ENCODE measurements at places on chromosomes 3 and 15.

DNA sequence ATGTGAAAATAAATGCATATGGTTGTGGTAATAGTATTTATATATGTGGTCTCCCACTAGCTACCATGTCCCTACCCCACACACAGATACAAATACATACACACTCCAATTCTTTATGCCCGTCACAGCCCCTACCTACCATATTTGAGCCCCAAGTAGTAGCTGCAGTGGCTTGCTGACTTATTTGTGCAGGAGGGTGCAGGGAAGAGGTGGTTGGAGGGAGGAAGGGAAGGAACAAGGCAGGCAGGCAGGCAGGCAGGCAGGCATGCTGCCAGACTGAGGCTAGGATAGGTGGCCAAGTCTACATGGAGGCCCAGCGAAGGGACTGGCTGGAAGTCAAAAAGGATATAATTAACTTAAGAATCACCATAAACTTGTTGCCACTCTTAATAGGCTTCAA lies 82.9 kb downstream of the SCN11A start:
- no peaks in the 10 kb centered on the region for H3K27me3 ChIP-seq
- DNase-seq = no peak
- H3K4me3 ChIP-seq = no peak overlapping the region

GRCh38 chr15:52480990-52481389 lies 47.7 kb downstream of the MYO5A start:
- no peaks in the 10 kb centered on the region for H3K36me3 ChIP-seq
- H3K4me3 ChIP-seq = no peak overlapping the region
- H3K27ac ChIP-seq = no peak overlapping the region
- DNase-seq = no peak

- H3K4me1 ChIP-seq = no peaks in the 10 kb centered on the region
- no peak overlapping the region for H3K4me3 ChIP-seq
- no peak overlapping the region for H3K27ac ChIP-seq
- no peaks in the 10 kb centered on the region for H3K36me3 ChIP-seq
- no peak for DNase-seq
These were observed 30.3 kb upstream of the POLG start for GRCh38 chr15:89364741-89365450.

DNA sequence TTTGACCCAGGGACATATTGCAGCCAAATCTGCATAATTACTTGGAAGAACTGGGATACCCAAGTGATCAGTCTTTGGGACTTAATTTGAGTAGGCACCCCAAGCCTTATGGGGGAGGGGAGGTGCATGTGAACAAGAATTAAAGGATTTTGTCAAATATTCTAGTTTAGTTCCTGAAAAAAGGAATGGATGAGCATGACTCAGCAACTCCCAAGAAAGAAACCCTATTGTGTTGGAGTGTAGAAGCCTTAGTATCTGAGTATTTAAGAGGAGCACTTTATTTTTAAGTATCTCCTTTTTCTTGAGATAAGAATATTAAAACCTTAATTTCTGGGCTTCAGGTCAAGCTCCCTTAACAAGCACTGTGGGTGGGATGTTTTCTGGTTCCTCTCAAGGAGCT lies 222.4 kb downstream of the CD47 start:
- no peak overlapping the region for H3K27ac ChIP-seq
- DNase-seq = no peak
- H3K4me3 ChIP-seq = no peak overlapping the region

GRCh38 chr15:101050623-101051290 lies 131.6 kb downstream of the LRRK1 start:
- no peak for DNase-seq
- H3K36me3 ChIP-seq = peaks cover 2% of the 10 kb centered on the region
- no peaks in the 10 kb centered on the region for H3K4me1 ChIP-seq
- no peak overlapping the region for H3K27ac ChIP-seq

DNA sequence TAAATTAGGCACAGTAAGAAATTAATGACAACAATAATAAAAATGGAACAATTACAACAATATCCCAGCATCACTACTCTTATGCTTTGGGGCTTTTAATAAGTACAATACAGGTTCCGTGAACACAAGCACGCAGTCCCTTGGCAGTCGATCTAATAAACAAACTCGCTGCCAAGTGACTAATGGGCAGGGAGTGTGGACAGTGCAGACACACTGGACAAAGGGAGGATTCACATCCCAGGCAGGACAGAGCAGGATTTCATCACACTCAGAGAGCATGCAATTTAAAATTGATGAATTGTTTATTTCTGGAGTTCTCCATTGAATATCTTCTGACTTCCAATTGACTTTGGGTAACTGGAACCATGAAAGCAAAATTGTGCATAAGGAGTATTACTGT lies 524.1 kb upstream of the CFAP20DC start:
- H3K4me3 ChIP-seq = no peak overlapping the region
- H3K27me3 ChIP-seq = peaks cover 2% of the 10 kb centered on the region
- H3K4me1 ChIP-seq = no peaks in the 10 kb centered on the region
- no peak overlapping the region for H3K27ac ChIP-seq
- no peaks in the 10 kb centered on the region for H3K36me3 ChIP-seq

DNA sequence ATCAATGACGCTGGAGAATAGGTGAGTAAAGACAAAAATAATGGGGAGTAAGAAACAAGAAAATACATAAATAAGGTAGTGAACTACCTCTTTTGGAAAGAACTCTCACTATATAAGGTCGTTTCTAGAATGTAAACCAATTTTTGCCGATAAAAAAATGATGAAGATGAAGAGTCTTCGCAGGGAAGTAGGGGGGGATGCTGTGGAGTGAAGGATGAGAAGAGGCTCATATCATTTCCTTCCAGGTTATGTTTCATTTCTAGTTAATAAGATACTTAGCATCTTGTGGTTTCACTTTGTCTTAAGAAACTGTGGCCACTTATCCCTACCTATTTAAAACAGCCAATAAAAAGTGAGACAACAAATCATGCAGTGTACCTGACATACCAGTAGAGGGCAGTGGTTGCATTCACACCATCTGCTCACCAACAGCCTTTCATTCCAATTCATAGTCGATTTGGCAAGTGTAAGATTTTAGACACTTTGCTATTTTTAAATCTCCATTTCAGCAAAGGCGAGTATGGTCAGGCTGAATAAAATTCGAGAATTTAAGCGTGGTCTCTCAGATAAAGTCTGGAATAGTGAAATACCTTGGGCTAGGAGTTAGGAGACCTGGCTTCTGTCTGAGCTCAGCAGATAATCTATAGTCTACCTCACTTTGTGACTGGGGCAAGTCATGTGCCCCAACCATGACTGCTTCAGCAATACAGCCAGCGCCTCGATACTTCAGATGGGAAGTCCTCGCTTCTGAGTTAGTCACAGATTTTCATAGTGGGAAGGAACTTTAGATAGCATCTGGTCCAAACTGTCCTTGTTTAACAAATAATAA lies 28.9 kb upstream of the ICE2 start:
- no peaks in the 10 kb centered on the region for H3K36me3 ChIP-seq
- H3K27ac ChIP-seq = no peak overlapping the region
- DNase-seq = peak; percentile 45

- no peak overlapping the region for H3K27ac ChIP-seq
- H3K27me3 ChIP-seq = no peaks in the 10 kb centered on the region
- no peak for DNase-seq
- H3K4me3 ChIP-seq = no peak overlapping the region
These were observed 100.1 kb upstream of the SMAD3 start for GRCh38 chr15:66965201-66965900.

- peak; percentile 48 for DNase-seq
- H3K4me1 ChIP-seq = peaks cover 6% of the 10 kb centered on the region
- no peak overlapping the region for H3K27ac ChIP-seq
- H3K27me3 ChIP-seq = no peaks in the 10 kb centered on the region
These were observed 22.5 kb downstream of the GABRA5 start for GRCh38 chr15:26889298-26889898.

GRCh38 chr3:57078635-57079473 lies 18.4 kb downstream of the SPATA12 start:
- no peaks in the 10 kb centered on the region for H3K27me3 ChIP-seq
- no peak for DNase-seq
- H3K36me3 ChIP-seq = no peaks in the 10 kb centered on the region
- peaks cover 10% of the 10 kb centered on the region for H3K4me1 ChIP-seq
- peak overlapping the region; percentile 78 for H3K4me3 ChIP-seq

DNA sequence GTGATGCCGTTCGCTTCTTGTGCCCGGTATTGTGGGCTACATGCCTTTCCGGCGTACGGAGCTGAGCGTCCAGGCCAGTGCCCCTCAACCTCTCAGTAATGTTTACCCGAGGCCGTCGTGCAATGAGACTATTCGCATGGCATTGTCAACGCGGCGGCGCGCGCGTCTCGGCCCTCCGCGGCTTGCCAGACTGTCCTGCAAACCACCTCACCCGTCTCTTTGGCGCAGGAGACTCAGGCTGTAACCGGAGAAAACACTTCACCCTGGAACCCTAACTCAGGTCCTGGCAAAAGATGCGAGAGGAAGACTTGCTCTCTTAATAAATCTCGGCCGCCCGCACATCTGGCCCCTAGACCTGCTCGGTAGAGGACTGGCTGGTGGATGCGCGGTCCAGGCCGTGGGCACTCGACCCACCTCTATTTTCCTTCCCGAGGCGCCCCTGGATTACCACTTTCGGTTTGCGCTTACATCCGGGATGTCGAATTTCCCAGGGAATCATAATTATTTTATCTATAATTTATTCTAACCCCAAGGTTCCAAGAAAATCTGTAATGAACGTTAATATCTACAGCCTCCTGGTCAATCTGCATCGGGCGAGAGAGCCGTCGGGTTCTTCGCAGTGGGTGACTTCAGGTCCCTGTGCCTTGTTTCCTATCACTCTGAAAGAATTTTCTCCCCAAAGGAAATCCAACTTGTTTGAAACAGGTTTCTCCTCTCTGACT lies 71.8 kb upstream of the POLG start:
- peaks cover 10% of the 10 kb centered on the region for H3K4me1 ChIP-seq
- DNase-seq = no peak
- H3K27ac ChIP-seq = no peak overlapping the region
- H3K4me3 ChIP-seq = no peak overlapping the region
- H3K36me3 ChIP-seq = no peaks in the 10 kb centered on the region

- no peak overlapping the region for H3K4me3 ChIP-seq
- H3K27me3 ChIP-seq = no peaks in the 10 kb centered on the region
- DNase-seq = peak; percentile 75
- peak overlapping the region; percentile 85 for H3K27ac ChIP-seq
- peaks cover 6% of the 10 kb centered on the region for H3K36me3 ChIP-seq
- H3K4me1 ChIP-seq = peaks cover 44% of the 10 kb centered on the region
These were observed 53.9 kb upstream of the NR2F2 start for GRCh38 chr15:96276438-96277210.

- peak; percentile 81 for DNase-seq
- peaks cover 9% of the 10 kb centered on the region for H3K4me1 ChIP-seq
- peak overlapping the region; percentile 28 for H3K27ac ChIP-seq
- H3K4me3 ChIP-seq = no peak overlapping the region
- no peaks in the 10 kb centered on the region for H3K27me3 ChIP-seq
- H3K36me3 ChIP-seq = no peaks in the 10 kb centered on the region
These were observed 25.7 kb downstream of the DNAH12 start for GRCh38 chr3:57518276-57518915.

- H3K4me3 ChIP-seq = no peak overlapping the region
- no peak overlapping the region for H3K27ac ChIP-seq
- no peaks in the 10 kb centered on the region for H3K36me3 ChIP-seq
These were observed 401.2 kb upstream of the CDIN1 start for GRCh38 chr15:36178303-36178633.

DNA sequence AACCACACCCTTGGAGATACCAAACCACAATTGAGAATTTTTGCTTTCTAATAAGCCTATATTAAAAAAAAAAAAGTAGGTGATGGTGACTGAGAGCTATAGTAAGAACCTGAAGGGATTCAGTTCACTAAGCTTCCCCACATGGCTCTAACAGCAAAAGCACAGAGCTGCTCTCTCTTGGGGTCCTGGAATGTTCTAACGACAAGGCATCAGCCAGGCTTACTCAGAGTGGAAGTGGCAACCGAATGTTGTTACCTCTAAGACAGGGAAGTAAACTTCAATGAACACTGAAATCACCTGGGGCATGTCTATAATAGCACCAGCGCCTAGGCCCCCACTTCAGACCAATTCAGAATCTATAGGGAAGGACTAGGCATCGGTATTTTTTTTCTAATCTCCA lies 397.7 kb downstream of the MAGI1 start:
- no peak overlapping the region for H3K27ac ChIP-seq
- H3K4me3 ChIP-seq = no peak overlapping the region
- no peaks in the 10 kb centered on the region for H3K27me3 ChIP-seq
- no peaks in the 10 kb centered on the region for H3K4me1 ChIP-seq
- no peak for DNase-seq

DNA sequence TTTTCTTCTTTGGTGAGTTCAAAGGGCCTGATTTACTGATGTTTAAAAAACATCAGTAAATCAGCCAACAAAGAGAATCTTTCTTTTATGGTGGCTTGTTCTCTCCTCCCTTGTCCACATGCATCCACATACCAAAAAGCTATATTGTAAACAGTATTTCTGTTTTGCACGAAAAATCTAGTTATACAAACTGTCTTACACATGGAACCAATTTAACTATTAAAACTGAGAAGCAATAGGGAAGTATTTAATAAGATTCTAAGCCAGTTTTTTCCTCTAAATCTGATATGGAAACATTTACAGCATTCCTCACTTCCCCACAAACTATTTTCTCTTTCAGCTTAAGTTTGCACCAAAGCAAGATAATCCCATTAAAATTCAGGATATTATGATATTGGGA lies 110.8 kb upstream of the ICE2 start:
- no peak for DNase-seq
- H3K36me3 ChIP-seq = no peaks in the 10 kb centered on the region
- peaks cover 4% of the 10 kb centered on the region for H3K4me1 ChIP-seq
- H3K27ac ChIP-seq = no peak overlapping the region
- peaks cover 57% of the 10 kb centered on the region for H3K27me3 ChIP-seq

GRCh38 chr15:99369196-99369595 lies 117.9 kb downstream of the LRRC28 start:
- no peaks in the 10 kb centered on the region for H3K36me3 ChIP-seq
- no peak for DNase-seq

- H3K27me3 ChIP-seq = peaks cover 44% of the 10 kb centered on the region
- no peaks in the 10 kb centered on the region for H3K4me1 ChIP-seq
- H3K4me3 ChIP-seq = no peak overlapping the region
- no peaks in the 10 kb centered on the region for H3K36me3 ChIP-seq
- no peak for DNase-seq
- no peak overlapping the region for H3K27ac ChIP-seq
These were observed 15.0 kb upstream of the MEX3B start for GRCh38 chr15:82060817-82061216.

DNA sequence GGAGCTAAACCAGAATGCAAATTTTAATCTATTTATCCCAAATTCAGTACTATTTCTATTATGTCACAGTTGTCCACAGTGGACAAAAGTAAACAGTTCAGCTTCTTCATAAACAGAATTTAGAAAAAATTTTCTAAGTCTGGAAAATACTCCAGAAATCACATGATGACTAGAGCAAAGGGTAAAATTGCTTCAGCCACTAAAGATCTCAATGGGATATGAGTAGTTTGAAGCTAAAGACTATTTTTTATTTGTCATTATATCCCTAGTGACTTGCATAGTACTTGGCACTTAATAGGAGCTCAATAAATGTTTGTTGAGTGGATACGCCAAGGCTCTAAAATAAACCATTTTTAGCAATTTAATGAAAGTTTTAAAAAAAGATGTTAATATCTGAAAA lies 354.3 kb upstream of the AGTR1 start:
- no peaks in the 10 kb centered on the region for H3K27me3 ChIP-seq
- H3K36me3 ChIP-seq = no peaks in the 10 kb centered on the region
- H3K4me1 ChIP-seq = no peaks in the 10 kb centered on the region
- DNase-seq = no peak

All from astrocyte (in vitro differentiated cells and primary cell).